ENCODE measurements at places on chromosomes 1 and 21. TPM values are rescaled to one million over a fixed set of nuclear protein-coding genes. Genes with fewer than 3 reads are reported as not detected.

GRCh38 chr1:56507925-56508522 lies 71.3 kb downstream of the PLPP3 start:
- DNase-seq = no peak

GRCh38 chr1:176964687-176965086 lies 199.8 kb downstream of the ASTN1 start:
- no peak for DNase-seq

DNA sequence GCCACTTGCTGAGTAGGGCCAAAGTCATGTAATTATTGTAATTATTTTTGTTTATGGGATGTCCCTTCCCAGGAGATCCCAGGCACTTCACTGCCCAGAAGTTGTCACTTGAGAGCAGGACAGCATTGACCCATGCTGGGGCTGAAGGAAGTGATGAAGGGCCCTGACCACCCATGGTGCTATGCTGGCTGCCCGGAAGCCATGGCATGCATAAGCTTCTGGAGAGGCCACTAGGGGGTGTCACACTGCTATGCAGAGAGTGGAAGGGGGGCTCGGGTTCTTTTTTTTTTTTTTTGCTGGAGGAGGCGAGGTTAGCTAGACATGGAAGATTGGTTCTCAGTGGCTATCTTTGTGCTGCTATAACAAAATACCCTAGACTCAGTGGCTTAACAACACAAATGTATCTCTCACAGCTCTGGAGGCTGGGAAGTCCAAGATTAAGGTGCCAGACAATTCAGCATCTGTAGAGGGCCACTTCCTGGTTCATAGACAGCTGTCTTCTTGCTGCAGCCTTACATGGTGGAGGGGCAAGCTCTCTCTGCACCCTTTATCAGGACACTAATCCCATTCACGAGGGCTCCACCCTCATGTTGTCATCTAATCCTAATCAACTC lies 84.9 kb downstream of the CNIH3 start:
- DNase-seq = peak; percentile 85

Gene FOXD2
- 0.26 TPM for total RNA-seq

DNA sequence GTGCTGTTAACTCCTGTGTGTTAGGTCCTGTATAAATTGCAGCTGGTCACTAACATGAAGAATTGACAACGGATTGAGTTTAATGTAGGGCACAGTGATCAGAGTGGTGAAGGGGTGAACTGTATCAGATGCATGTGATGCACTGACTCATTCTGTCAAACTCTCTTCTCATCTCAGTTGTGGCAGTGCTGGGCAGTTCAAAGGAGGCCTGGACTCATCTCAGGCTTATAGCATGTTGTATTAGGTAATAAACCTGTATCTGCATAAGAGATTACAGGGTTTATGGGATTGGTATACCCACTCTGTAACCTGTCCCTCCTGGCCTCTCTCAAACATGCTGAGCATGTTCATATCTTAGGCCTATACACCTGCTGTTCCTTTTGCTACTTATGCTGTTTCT lies 12.4 kb upstream of the GBP3 start:
- no peak for DNase-seq

Data from endodermal cell (in vitro differentiated cells).